Psoas muscle (tissue), 8 donors: ENCODE measurements at places on chromosomes 12 and 14. TPM values are rescaled to one million over a fixed set of nuclear protein-coding genes. Genes with fewer than 3 reads are reported as not detected.

IPO8 gene
- 9.8 TPM for polyA plus RNA-seq

FAM90A1 gene
- polyA plus RNA-seq = 0.03 TPM

GRCh38 chr12:106223485-106224354, 24.1 kb downstream of the CKAP4 start:
- no peak overlapping the region for H3K27ac ChIP-seq
- no peak overlapping the region for H3K4me3 ChIP-seq
- no peaks in the 10 kb centered on the region for H3K27me3 ChIP-seq
- no peaks in the 10 kb centered on the region for H3K36me3 ChIP-seq
- peak; percentile 67 for DNase-seq
- peaks cover 8% of the 10 kb centered on the region for H3K4me1 ChIP-seq

DNA sequence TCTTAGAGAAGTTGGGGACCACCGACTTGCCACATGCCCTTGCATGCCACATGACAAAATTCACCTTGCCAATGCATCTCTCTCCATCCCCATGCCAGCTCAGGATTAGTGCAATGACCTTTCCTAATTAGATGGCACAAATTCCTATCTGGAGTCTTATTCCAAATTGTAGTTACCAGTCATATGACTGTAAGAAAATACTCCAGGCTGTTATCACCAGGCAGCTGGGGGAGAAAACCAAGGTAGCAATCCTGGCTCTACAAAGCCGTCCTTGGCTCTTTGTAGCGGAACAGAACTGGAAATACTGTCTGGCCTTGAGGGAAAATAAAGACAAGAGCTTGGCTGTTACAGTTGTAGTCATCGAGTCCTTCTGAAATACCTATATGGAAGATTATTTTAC, 208.5 kb upstream of the DIO2 start:
- H3K36me3 ChIP-seq = no peaks in the 10 kb centered on the region
- H3K4me3 ChIP-seq = no peak overlapping the region
- no peak for DNase-seq
- H3K27ac ChIP-seq = no peak overlapping the region

- no peaks in the 10 kb centered on the region for H3K4me1 ChIP-seq
- no peak for DNase-seq
- no peak overlapping the region for H3K27ac ChIP-seq
- H3K4me3 ChIP-seq = no peak overlapping the region
- H3K36me3 ChIP-seq = peaks cover 12% of the 10 kb centered on the region
These were observed 92.2 kb downstream of the FLRT2 start for GRCh38 chr14:85622106-85622505.

DNA sequence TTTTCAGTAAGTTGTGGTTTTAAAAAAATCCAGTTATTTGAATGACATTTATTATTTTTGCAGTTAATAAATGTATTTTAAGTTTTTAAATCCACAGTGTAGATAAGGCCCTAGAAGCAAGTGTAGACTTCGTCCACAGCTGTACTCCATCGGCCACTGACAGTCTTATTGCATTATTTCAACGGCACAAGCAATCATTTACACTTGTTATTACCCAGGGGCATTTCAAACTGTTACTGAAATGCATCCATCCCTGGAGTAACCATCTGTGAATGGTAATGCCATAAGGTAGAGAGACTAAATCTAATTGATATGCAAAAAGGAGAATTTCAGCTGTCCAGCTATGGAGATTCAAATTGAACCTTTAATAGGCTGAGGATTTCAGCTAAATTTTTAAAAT, 48.4 kb downstream of the BICD1 start:
- no peaks in the 10 kb centered on the region for H3K36me3 ChIP-seq
- no peaks in the 10 kb centered on the region for H3K27me3 ChIP-seq
- no peak for DNase-seq
- H3K4me1 ChIP-seq = no peaks in the 10 kb centered on the region

DNA sequence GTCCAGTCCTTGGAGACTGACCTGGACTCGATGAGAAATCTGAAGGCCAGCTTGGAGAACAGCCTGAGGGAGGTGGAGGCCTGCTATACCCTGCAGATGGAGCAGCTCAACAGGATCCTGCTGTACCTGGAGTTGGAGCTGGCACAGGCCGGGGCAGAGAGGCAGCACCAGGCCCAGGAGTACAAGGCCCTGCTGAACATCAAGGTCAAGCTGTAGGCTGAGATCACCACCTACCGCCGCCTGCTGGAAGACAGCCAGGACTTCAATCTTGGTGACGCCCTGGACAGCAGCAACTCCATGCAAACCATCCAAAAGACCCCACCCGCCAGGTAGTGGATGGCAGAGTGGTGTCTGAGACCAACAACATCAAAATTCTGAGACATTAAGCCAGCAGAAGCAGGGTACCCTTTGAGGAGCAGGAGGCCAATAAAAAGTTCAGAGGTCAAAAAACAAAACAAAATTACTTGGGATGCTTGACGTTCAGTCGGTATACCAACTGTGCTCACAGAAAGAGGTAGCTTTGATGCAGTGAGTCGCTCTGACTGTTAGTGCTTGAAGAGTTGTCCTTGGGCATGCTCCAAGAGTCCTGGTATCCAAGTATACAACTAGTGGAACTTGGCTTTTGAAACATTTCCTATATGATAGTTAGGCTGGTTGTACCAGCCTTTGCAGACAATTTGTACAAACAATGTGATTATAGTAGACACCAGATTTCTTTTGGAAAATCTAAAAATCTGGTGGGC, 4.8 kb downstream of the MED6 start:
- H3K36me3 ChIP-seq = peaks cover 28% of the 10 kb centered on the region
- H3K4me1 ChIP-seq = peaks cover 12% of the 10 kb centered on the region
- DNase-seq = no peak
- H3K4me3 ChIP-seq = no peak overlapping the region
- no peak overlapping the region for H3K27ac ChIP-seq

- no peak for DNase-seq
- H3K4me3 ChIP-seq = peak overlapping the region; percentile 69
- no peaks in the 10 kb centered on the region for H3K27me3 ChIP-seq
- H3K4me1 ChIP-seq = no peaks in the 10 kb centered on the region
These were observed 3.7 kb downstream of the CLEC14A start for GRCh38 chr14:38252066-38252710.

DNA sequence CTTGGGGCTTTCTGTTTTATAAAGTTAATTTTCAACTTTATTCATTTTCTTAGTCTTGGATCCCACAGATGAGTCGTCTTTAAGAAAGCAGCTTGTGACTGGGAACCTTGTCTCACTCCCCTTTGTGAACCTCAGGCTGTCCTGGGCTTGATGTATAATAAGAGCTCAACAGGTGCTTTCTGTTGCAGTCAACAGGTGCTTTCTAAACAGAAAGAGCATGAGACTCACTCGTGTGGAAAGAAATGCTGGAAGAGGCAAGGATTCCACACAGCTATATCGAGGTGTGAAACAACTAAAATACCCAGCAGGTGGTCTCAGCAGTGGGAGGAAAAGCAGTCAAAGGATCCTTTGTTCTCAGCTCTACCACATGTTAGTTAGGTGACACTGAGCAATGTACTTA, 398.9 kb downstream of the EGLN3 start:
- no peak for DNase-seq
- no peaks in the 10 kb centered on the region for H3K27me3 ChIP-seq
- H3K4me3 ChIP-seq = no peak overlapping the region
- H3K4me1 ChIP-seq = no peaks in the 10 kb centered on the region
- no peak overlapping the region for H3K27ac ChIP-seq

- H3K27me3 ChIP-seq = no peaks in the 10 kb centered on the region
- H3K27ac ChIP-seq = no peak overlapping the region
- H3K36me3 ChIP-seq = no peaks in the 10 kb centered on the region
- DNase-seq = no peak
These were observed 39.8 kb upstream of the OVCH1 start for GRCh38 chr12:29537298-29537697.
